Stimulated activated CD8-positive, alpha-beta memory T cell treated with anti-CD3 and anti-CD28 coated beads, Interleukin-2, amount 100 ng/mL, for 48 hours (primary cell): ENCODE measurements at places on chromosomes 13 and 19.

DNA sequence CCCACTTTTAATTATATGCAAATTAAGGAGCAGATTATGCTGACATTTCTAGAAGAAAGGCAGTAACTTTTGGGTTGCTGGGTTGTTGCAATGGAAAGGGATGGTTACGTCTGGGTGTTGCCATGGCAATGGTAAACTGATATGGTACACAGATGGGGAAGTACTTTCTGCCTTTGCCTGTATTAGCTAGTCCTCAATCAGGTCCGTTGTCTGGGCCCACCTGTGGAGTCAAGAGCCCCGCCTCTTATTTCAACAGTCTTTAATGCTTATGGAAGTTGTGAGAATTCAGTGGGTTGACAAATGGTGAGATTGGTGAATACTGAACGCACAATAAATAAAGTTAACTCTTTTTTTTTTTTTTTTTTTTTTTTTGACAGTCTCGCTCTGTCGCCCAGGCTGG lies 30.6 kb upstream of the DPP9 start:
- no peak for DNase-seq

DNA sequence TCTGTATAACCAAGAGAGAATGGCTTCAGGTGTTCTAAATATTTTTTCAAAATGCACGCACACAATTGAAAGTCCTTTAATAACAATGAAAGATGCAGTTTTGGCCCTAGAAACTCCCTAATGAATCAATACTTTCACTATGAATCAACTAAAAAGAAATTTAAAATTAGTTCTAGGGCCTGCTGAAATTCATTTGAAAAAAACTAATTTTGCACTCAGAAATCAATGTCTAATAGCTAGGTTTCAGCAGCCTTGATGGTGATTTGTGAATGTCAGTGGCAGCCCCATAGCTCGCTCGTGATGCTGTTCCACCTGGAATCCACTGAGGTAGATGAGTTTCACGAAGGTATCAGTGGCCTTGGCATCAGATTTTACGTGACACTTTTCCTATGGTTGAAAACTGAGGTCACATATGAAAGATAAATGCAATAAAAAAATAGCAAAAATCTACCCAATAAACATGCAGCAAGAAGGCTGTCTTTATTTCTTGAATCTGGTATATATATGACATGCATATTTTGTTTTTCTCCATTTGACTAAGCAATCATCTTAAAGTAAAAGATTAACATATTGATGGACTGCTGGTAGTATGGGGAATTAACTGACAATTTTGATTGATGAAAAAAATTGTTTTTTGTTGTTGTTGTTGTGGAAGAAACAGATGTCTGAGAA lies 141.0 kb downstream of the AKAP11 start:
- DNase-seq: no peak

DNA sequence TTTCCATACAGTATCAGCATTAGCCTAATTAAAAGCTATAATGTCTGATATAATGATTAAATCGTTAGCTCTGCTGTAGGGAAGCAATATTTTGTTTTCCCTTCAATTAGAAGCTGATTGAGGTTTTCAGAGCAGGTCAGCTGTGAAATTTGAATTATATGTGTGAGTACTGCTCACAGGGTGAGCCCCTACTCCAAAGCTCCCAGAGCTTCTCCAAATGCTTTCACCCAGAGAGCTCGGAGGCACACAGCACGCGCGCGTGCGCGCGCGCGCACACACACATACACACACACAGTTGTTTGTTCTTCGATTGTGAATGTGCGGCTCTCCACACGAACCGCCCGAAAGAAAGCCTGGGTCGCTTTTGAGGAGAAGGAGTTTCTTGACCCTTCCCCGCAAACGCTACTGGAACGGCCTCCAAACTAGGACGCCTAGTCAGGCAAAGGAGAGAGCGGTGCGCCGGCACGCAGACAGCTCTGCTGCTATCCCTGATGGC lies 4.8 kb upstream of the SOX1 start:
- DNase-seq: no peak

DNA sequence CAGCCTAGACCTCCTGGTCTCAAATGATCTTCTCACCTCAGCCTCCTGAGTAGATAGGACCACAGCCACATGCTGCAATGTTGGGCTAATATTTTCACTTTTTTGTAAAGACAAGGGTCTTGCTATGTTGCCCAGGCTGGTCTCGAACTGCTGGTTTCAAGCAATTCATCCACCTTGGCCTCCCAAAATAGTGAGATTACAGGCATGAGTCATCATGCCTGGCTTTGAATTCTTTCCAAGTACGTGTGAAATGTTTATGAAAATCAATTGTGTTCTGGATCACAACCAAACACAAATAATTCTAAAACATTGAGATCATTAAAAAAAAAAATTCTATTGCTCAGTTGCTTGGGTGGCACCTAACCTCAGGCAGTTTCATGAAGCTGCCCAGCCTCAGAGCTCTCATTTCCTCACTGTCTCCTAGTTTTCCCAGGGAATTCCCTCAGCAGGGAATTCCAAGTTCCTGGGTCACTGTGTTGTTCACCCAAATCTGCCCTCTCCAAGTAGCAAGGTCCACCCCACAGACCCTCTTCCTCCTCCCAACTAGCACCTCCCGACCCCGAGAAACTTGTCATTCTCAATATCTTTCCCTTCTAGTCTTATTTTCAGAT lies 44.8 kb downstream of the ING1 start:
- no peak for DNase-seq

GRCh38 chr19:44824761-44825160 lies 15.9 kb downstream of the BCAM start:
- no peak for DNase-seq

- no peak for DNase-seq
Observed at GRCh38 chr19:43105496-43105895, 23.0 kb upstream of the PSG2 start.

DNA sequence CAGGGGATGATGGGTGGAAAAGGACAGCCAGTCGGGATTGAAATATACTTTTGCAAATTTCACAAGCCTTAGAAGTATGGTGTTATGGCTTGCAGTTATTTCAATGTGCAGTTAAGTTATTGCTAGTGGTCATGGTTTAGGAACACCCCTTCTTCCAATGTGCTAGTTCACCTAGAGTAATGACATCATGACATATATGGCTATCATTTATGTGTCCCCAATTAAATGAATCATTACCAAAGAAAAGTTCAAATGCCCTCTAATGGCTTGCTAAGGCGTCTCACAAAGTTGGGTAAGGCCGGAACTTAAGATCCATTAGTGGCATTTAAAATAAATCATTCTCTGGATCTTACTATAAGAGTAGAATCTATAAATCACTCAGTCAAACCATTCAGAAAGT lies 271.6 kb downstream of the SPRY2 start:
- no peak for DNase-seq

DNA sequence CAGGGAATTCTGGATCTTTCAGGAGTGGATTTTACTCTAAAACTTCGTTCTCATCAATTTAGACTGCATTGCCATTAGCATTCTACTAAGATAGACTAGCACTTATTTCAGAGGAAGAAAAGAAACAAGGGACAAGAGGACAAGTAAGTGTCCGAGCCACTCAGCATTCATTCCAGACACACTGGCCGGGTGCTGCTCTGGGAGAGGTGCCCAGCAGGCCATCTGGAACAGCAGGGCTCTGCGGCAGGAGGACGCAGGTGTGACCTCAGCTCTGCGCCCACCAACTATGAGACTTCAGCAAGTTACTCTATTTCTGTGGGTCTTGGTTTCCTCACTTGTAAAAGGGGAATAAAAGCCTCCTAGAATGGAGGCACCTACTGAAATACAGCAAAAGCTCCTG lies 4.2 kb downstream of the EPS15L1 start:
- DNase-seq: no peak

DNA sequence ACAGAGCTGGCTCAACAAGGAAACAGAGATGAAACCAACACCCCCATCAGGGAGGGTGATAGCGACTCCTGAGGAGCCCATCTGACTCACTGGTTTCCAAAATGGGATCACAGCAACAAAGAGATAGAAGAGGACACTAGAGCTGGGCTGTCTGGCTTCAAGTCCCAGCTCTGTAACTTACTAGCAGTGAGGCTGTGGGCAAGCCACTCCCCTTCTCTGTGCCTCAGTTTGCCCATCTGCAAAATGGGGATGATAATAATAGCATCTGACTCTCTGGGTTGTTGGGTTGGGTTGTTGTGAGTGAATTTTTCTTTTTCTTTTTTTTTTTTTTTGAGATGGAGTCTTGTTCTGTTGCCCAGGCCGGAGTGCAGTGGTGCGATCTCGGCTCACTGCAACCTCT lies 14.3 kb downstream of the IGSF23 start:
- no peak for DNase-seq

DNA sequence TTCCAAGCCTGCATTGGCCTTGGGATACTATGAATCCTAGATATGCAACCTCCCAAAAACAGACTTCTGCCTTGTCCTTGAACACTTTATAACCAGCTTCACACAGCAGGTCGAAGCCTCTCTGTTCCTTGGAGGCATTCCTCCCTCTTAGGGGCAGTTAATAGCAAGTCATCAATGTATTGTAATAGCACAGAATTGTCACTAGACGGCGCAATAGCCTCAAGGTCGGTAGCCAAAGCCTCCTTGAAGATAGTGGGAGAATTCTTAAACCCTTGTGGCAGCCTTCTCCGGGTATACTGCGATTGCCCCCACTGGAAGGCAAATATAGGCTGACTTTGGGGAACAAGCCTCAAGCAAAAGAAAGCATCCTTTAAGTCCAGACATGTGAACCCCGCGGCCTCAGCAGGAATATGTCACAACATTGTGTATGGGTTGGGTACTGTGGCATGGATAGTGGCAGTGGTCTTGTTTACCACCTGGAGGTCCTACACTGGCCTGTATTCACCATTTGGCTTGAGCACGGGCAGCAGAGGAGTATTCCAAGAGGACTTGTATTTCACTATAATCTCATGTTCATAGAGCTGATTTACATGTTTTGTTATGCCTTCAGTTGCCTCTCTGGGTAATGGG lies 61.1 kb downstream of the ZNF431 start:
- no peak for DNase-seq

GRCh38 chr19:52473655-52474350 lies 20.4 kb downstream of the ZNF578 start:
- no peak for DNase-seq

- DNase-seq: no peak
Observed at GRCh38 chr19:42125536-42125935, 6.7 kb downstream of the POU2F2 start.

DNA sequence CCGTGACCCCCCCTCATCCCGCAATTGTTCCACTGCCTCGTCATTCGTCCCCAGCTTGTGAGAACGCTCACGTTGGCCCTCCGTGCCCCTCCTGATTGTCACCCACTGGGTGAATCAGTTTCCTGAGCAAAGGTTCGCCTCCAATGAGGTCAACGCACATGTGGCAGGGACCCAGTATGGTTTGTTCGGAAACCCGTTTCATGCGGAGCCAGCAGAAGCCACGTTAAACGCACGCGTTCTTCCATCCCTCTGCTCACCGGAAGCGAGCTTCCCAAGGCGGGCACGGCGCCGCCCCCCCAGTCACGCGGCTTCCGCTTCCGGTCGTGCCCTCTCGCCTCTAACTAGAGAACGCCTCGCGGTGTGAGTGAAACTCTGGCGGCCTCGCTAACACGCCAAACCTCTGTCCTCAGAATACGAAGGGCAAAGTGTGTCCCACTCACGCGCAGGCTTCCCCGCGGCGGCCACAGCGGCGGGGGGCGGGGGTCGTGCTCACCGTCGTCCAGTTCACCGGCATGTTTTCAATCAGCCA lies 18.0 kb upstream of the CFAP97D2 start:
- DNase-seq: no peak

DNA sequence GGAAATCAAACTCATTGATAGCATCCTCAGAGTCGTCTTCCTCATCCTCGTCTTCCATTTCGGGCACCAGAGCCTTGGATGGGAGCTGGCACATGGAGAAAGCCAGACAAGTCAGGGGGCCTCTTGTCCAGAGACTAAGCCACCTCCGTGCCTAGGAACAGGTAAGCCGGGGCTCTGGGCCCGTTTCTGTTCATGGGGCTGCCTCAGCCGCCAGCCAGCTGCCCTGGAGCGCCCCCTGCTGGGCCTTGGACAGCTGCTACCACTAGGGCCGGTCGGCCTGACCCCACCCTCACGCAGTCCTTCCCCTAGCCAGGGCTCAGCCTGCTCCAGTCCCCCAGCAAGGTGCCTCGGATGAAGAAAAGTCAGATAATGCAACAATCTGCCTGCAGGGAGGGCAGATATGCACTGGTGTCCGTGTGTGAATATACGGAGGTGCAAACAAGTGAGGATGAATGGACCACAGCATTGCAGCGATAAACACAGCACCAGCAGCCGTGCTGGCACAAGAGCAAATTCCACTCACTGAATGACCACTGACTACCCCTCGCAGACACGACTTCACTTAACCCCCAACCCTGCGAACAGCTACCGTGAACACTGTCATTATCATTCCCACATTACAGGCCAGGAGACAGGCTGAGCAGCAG lies 11.9 kb upstream of the PRKD2 start:
- peak; percentile 82 for DNase-seq

DNA sequence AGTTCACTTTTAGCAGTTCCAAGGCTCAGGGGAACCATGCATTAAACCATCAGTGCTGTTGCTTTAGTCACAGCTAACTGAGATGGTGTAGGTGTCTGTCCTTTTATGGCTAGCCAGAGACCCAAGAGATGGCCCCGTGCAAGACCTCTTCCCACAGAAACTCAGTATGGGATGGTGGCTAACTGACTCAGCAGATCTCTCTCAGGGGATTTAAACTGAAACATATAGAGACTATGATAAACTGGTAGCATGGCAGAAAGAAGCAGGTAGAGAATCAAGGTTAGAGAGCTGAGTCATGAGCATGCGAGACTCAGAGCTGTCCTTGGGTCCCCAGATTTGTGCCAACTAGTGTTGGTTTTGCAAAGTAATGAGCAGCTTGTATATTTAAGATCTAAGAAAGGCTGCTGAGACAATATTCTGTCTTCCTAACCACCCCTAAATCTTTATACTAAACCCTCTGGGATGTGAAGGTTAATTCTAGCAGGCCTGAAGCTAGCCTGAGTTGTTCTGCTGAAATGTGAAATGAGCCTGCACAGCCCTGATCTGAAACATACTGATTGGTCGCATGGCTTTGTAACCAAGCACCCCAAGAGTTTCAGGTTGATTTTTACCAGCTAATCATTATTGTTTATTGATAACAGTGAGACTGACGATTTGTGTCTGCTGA lies 6.5 kb upstream of the SCEL start:
- no peak for DNase-seq
